ENCODE measurements at places on chromosomes 13 and 19. TPM values are rescaled to one million over a fixed set of nuclear protein-coding genes. Genes with fewer than 3 reads are reported as not detected.

DNA sequence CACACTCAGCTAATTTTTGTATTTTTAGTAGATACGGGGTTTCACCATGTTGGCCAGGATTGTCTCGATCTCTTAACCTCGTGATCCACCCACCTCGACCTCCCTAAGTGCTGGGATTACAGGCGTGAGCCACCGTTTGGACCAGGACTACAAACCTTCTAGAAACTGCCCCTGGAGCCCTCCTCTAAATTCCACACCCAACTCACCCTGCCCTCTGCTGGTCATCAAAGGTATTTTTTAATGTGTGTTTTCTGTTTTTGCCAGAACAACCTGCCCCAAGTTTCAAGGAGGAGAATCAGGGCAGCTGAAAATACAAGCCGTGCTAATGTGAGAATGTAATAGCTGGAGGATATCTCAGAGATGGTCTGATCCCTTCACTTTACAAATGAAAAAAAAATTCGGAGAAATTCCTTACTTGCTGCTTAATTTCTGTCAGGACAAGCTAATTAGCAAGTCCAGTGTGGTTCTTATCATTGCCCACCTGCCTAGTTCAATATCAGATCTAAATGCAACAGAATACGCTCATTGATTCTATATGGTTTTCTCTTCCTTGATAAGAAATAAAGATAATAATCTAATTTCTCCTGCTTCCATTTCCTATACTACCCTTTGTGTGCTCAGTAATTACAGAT lies 4.1 kb downstream of the ATP8A2 start:
- DNase-seq = peak; percentile 10

DNA sequence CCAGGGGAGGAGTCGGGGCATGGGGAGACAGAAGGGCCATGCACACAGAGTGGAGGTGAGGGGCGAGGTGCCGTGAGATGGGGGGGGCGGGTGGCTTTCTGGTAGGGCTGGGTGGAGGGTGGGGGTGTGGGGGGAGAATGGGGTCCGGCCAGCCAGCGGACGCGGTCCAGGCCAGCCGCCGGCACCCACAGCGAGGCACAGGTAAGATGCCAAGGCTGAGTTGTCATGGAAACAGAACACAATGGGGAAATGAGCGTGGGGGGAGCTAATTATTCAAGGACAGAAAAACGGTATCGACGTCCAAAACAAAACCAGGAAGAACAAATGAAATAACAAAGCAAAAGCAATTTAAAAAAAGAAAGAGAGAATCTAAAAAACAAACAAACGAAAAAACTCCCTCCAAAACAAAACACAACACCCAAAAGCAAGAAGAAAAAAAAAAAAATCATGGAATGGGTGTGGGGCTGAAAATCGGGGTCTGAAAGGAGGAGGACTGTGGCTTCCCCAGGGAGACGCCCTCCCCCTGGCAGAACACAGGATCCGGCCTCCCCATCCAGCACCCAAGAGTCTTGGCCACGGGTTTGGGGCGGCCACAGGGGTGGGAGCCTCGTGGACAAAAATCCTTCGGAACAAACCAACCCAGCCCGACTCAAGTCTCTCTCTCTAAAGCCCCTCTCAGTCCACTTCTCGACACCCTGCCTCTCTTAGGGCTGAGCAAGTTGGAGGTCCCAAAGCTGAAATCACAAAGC lies 92.5 kb downstream of the PTPRS start:
- DNase-seq = no peak

DNA sequence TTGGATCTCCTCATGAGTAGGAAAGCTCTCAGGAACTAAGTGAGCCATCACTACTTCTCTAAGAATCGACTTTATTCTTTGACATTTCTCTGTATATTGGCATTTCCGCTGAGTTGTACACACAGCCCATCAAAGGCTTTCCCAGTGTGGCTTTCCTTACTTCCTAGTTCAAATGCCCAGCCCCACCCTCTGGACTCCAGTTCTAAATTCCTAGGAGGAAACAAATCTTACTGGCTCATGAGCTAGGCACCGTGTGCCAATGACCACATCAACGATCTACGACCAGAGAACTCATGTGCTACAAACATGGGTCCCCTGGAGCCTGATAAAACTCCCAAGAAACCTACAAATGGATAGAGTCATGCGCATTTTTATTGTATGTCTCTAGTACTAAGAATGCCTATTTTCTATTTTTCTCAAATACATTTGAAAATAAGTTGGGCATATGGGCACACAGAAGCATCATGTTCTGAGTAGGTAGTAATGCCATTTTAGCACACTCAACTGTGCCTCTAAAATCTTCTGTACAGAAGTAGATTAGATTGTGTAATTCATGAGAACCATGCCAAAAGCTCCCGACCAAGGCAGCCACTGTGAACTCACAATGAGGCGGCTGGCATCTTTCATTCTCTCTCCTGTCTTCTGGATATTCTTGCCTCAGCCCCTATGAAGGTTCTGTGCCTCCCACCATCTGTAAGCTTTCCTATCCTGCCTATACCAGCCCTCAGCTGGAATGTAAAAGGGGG lies 10.5 kb upstream of the RAP2A start:
- no peak for DNase-seq

- peak; percentile 38 for DNase-seq
Observed at GRCh38 chr13:105139380-105140285, 1395.8 kb downstream of the EFNB2 start.

- DNase-seq = no peak
Observed at GRCh38 chr13:114226088-114226487, 8.6 kb upstream of the CDC16 start.

DNA sequence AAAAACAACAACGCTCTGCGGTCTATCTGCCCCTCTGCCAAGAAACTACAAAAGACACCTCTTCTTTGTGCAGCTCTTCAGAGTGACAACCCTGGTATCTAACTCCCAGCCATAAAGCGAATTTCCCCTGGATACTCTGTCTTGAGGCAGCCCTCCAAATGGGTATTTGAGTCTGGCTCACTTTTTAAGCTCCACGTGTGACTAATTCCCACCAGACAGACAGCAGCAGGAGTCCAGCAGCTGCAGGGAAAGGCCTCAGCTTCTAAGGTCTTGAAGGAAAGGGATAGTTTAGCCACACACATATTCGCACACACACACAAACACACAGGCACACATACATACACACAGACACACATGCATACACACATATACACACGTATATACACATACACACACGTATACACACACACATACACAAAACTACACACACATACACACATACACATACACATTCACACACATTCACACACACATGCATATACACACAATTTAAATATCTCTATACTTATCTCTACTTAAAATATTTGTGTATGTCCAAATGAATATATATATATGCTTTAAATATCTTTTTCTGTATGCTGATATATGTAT lies 188.8 kb downstream of the TSHZ3 start:
- no peak for DNase-seq

DNA sequence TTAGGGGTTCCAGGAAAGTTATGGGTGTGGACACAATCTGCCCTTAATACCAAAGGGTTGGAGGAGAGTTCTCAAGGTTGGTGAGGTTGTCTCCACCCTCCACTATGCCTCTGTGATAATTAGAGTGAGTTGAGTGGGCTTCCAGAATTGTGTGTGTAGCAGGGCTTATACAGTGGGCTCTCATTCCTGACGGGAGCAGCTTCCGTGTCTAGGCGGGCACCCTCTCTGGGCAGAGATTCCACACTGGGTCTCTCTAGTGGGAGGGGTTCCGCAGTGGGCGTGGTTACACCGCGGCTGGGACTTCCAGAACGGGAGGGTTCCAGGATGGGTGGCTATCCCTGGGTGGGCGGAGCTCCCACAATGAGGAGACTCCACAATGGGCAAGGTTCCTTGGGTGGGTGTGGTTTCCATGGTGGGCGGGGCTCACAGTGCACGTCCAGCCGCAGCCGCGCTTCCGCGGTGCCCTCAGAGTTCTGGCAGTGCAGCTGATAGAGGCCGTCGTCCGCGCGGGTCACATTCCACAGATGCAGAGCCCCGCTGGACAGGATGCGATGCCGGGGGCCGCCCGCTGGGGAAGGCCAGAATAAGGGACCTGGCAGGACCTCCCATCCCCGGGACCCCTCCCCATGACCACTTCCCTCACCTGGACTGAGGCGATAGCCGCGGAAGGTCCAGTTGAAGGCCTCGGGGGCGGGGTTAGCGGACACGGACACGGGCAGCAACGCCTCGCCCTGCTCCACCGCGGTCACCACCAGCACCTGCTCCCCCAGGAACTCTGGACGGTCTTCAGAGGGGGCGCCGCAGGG lies 8.4 kb downstream of the NPHS1 start:
- DNase-seq = no peak

DNA sequence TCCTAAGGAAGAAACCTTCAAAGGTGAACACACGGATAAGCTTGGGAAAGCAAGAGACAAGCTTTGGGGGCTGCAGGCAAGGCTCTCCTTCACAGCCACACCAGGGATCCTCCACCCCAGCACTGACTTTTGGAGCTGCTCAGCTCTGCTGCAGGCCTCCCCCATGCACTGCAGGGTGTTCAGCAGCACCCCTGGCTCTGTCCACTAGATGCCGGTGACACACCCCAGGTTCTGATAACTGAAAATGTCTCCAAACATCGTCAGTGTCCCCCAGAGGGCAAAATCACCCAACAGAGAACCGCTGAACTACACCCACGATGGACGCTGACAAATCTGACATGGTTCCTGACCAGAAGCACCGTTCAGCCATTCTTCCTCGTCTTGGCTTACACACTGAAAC lies 90.5 kb downstream of the STK24 start:
- no peak for DNase-seq

Gene TIMM44
- total RNA-seq = 193 TPM

- DNase-seq = no peak
Observed at GRCh38 chr13:49082653-49083536, 107.2 kb downstream of the FNDC3A start.

Gene UBA52
- 1,928 TPM for total RNA-seq

Gene SLITRK6
- total RNA-seq = not detected

GRCh38 chr13:53238261-53238660 lies 209.6 kb downstream of the OLFM4 start:
- DNase-seq = no peak

DNA sequence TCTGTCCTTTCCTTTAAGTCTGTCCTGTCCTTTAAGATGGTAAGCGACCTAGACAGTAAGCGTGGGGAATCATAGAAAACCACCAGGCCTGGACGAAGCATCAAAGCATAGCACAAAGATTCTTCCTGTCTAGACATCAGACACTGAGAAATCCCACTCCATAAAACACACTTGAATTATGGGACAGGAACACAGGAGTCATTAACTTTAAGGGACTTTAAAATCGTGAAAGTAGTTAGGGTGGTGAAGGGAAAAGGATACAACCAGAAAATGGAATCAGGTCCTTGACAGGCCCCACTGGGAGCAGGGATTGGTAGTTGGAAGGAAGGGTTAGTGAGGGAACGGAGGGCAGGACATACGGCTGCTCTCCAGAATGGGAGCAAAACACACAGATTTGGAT lies 31.6 kb upstream of the C1QTNF9 start:
- DNase-seq = no peak

Gene KLK10
- not detected for total RNA-seq

DNA sequence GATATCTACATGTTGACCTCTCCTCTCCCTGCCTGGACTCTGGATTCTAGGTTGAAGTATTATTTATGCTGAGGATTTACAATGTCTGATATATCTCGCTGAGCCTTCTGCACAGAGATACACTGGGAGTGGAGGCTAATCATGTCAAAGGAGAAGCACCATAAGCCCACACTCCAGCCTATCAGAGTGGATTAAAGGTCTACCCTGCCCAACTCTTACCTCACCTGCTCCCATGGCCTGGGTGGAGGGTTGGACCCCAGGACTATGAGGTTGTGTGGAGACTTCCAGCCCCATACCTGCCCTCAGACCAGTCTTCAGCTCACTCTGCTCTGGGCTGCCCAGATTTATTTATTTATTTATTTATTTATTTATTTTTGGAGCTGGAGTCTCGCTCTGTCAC lies 15.4 kb downstream of the OR10H4 start:
- DNase-seq = no peak

Gene CERS1
- not detected for total RNA-seq

- peak; percentile 50 for DNase-seq
Observed at GRCh38 chr13:39612023-39612637, 9.1 kb upstream of the LHFPL6 start.

DNA sequence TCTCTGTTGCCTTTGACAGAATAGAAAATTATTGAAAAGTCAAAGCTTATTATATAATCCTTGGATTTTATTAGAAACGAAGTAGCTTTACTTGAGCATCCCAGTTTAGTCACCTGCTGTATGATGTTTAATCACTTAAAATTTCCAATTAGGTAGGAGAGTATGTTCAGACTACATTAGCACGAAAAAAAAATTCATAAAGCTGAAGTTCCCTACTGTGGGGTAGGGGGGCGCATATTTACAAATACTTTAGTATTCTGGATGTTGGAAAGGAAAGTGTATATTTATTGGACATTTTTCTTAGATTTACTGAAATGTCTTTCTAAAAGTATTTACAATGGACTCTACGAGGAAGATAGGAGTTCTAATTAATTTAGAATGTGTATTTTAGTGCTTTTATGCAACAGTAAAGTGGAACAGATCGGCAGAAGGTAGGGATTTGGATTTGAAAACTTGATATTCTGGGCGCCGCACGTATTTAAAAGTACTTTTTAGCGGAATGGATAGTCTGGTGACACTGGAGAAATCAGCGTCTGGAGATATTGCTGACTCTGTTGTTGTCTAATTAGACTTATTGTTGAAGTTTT lies 1.9 kb downstream of the CDK8 start:
- DNase-seq = no peak

DNA sequence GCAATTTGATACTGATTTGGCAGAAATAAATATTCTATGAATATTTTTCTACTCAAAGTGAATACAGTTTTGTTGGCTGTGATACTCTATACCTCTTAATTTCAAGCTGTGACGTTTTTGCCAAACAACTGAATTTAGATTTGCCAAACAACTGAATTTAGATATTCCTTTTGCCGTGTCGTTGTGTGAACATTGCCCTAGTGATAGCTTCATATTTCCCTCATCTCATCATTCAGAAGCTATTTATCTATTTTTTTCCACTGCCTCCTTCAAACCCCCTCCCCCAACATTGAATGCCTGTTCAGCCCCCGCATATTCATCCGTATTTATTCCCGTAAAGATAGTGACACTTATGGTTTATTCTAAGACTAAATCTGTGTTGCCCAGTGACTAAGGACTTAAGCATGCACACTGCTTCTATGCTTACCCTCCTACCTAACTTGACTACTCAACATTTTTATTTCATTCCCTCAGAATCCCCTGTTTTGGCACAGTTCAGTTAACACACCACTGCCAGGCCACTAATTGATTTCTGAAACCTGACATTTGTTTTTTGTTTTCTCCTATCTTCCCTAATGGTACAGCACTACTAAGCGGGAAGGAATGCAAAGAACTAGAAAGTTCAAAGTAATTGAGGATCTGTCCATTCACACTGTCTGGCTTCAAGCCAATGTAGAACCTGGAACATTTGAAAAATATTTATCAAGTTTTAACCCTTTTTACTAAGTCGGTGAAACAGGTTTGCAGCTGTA lies 2.8 kb upstream of the KLF5 start:
- DNase-seq = no peak

Gene SLC1A5
- 369 TPM for total RNA-seq

GRCh38 chr13:112959701-112960542 lies 9.1 kb upstream of the MCF2L start:
- no peak for DNase-seq

Gene ELSPBP1
- not detected for total RNA-seq

- peak; percentile 26 for DNase-seq
Observed at GRCh38 chr13:19862481-19863313, 752 bp downstream of the ZMYM5 start.
